NCI-H2171 treated with DMSO at 0.1 percent for 48 hours (cell line): ENCODE measurements at places on chromosomes 13 and 19.

GRCh38 chr13:62850331-62850730, 1434.7 kb upstream of the PCDH20 start:
- DNase-seq, result peak; percentile 2

DNA sequence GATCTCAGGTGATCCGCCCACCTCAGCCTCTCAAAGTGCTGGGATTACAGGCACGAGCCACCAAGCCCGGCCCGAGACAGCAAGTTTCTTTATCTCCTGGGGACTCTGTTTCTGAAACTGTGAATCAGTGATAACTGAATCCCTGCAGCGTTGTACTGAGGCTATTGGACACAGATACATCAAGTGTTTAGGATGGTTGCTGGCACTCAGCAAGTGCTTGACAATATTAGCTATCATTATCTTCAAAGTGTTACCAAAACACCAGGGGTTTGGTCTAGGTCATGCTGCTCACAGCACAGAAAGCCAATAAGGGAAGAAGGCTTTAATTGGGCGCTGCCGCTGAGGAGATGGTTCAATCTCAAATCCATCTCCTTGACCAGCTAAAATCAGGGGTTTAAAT, 20.5 kb upstream of the PNMA8C start:
- DNase-seq, result no peak

- DNase-seq, result peak; percentile 86
These were observed at the start of gene B3GNT8 for GRCh38 chr19:41426952-41427646. Gene B3GNT8, minus strand, starts transcription at chr19:41427374. Its CDS starts 596 bp downstream, at chr19:41426778.

DNA sequence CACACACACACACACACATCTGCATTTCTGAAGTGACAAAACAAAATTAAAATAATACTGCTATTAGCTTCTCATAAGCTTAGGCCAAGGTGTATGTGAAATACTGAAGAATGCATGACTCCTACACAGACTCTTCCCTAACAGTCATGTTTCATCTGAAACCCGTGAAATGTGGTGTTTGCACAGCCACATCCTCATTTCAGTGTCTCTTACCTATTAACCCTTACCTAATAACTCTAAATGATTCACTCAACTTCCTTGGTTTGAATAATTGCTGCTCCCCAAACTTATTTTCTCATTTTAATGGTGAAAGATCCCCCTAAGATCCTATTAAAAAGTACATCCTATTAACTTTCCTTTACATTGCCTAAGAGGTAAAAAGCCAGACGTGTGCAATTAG, 117.6 kb downstream of the MIPEP start:
- DNase-seq, result no peak

- no peak for DNase-seq
These were observed 5.6 kb upstream of the KEAP1 start for GRCh38 chr19:10508707-10509106.

DNA sequence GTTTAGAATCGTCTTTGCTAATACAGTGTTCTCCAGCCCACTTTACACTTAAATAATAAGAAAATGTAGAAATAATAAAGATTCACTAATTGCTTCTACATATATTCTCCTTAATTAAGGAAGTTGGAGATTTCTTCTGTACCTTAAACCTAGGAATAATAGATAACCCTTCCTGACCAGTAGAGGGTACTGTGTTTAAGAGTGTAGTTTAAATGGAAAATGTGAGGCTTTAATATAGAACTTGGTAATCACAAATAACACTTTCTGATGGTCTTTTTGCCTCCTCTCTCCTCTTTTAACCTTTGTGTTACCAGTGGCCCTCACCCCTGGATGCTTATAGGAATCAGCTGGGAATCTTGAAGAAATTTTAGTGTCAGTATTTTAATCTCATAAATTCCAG, 20.7 kb downstream of the POMP start:
- no peak for DNase-seq

GRCh38 chr19:6700586-6701316, 19.7 kb downstream of the C3 start:
- DNase-seq, result no peak

GRCh38 chr13:100334214-100334613, 245.3 kb downstream of the PCCA start:
- DNase-seq, result peak; percentile 69

DNA sequence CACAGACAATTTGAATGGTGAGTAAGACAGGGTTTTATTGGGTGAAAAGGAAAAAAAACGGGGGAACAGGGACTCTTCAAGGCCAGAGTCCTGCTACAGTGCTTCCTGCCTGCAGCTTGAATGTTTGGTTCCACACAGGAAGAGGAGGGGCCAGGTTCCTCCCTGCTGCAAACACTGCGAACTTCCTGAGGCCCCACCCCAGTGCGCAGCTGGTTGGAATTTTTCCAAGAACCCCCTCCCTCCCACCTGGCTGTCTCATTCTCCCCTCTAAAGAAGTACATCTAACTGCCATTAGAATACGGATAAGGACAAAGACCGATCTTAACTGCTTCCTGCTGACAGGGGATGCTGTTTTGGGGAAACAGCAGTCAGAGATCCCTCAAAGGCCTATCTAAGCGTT, 184.9 kb downstream of the GGACT start:
- DNase-seq, result no peak

GRCh38 chr19:51689751-51690453, 3.2 kb upstream of the SPACA6 start:
- peak; percentile 17 for DNase-seq

DNA sequence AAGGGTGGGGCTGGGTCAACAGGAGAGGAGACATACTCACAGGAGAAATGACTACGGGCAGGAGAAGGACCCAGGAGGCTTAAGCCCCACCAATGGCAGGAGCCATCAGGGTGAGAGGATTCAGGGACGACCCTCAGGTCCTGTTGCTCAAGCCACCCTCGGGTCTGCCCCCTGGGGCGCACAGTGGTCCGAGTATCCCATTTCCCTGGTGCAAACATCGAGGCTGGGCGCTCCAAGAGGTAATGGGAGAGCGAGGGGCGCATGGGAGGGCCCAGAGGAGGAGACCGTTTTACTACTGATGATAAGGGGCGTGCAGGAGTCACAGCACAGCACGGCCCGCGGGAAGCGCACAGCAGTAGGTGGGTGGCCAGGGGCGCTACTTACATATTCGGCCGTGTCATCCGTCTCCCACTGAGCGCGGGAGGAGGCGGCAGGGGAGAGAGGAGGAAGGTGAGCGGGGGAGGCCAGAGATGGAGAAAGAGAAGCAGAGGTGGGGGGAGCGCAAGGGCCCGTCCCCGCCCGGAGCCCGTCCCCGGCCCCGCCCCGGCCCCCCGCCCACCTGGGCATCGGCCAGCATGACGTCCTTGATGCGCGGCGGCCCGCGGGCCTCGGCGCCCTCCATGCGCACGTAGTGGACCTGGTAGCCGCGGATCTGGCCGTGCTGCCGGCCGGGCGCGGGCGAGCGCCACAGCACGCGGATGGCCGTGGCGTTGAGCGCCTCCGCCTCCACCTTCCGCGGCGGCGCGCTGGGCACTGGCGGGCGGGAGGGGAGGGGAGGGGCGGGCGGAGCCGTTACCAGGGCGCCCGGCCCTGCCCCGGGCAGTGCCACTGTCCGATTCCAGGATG, 111.5 kb downstream of the PTPRS start:
- no peak for DNase-seq

DNA sequence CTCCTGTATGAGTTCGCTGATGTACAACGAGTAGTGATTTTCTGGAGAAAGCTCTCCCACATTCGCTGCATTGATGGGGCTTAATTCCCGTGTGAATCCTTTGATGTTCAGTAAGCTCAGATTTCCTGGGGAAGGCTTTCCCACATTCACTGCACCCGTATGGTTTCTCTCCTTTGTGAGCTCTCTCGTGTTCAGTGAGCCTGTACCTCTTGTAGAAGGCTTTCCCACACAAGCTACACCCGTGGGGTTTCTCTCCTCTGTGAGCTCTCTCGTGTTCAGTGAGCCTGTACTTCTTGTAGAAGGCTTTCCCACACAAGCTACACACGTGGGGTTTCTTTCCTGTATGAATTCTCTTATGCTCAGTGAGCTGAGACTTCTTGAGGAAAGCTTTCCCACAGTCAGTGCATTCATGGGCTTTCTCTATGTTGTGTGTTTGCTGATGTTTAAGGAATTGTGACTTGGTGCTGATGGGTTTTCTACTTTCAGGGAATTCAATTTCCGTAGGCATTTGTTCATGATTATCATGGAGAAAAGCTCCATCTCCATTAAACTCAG, 3.5 kb upstream of the ZNF577 start:
- no peak for DNase-seq

DNA sequence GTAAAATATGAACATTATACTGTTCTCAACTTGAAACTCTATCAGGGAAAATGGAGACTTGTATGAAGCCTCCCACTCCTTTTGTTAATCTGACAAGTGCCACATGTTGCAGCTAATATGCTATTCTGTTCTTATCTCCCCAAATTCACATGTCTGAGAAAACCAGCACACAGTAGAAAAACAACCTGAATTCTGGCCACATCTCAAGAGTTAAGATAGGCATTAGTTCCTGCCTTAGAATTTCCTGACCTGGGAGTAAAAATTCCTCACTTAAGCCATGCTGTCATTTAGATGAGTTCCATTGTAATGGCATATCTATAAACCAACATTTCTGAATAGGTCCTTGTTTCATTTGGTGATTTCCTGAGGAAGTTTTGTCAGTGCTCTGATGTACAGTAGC, 1098.5 kb downstream of the EFNB2 start:
- DNase-seq, result no peak

- no peak for DNase-seq
These were observed 197.1 kb upstream of the TSHZ3 start for GRCh38 chr19:31546205-31546960.

DNA sequence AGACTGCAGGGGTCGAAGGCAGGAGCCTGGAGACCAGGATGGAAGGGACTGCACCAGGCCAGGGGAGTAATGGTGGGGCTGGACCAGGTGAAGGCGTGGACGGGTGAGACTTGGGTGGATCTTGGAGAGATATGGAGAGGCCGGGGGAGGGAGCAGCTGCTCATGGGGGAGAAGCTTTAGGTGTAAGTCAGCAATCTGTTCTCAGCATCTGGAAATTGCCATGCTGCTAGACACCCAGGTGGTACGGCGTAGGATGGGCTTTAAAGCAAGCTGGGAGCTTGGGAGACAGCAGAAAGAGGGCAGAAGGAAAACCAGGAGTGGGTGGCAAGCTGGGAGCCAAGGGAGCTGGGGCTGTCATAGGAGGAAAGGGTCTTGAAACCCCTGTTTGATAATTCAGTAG, 3.0 kb downstream of the CERS4 start:
- DNase-seq, result peak; percentile 83

GRCh38 chr19:40424637-40425449, 949 bp downstream of the SERTAD1 start:
- no peak for DNase-seq

DNA sequence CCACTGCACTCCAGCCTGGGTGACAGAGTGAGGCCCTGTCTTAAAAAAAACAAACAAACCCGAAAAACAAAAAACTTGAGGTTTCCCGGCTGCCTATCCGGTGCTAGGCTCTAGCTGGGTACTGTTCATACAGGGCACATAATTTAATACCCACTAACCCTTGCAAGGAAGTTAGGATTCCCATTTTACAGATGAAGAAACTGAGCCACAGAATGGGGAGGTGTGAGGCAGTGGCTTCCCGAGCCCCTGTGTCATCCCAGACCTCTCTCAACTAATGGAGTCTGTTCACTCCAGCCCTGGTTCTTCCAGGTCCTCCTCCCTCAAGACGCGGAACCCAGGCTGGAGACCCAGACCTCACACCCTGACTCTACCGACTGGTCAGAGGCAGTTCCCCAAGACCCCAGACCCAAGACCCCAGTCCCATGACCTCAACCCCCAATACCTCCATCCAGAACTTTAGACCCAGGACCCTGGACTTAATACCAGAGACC, 576 bp downstream of the APBA3 start:
- DNase-seq, result no peak

GRCh38 chr13:23670793-23671192, 100.6 kb downstream of the TNFRSF19 start:
- no peak for DNase-seq

DNA sequence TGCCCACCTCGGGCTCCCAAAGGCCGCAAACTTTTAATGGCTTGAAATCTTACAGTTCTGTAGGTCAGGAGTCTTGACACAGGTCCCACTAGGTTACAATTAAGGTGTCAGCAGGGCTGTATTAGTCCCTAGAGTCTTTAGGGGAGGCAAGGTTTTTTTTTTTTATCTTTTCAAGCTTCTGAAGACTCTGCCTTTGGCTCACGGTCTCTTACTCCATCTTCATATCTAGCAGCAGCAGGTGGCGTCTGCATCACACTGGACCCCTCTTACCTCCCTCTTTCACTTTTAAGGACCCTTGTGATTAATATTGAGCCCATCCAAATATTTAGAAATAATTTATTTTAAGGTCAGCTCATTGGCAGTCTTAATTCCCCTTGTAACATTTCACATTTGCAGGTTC, 11.6 kb downstream of the MIR17HG start:
- DNase-seq, result peak; percentile 47

GRCh38 chr13:103275722-103276121, 209.5 kb upstream of the SLC10A2 start:
- DNase-seq, result no peak

DNA sequence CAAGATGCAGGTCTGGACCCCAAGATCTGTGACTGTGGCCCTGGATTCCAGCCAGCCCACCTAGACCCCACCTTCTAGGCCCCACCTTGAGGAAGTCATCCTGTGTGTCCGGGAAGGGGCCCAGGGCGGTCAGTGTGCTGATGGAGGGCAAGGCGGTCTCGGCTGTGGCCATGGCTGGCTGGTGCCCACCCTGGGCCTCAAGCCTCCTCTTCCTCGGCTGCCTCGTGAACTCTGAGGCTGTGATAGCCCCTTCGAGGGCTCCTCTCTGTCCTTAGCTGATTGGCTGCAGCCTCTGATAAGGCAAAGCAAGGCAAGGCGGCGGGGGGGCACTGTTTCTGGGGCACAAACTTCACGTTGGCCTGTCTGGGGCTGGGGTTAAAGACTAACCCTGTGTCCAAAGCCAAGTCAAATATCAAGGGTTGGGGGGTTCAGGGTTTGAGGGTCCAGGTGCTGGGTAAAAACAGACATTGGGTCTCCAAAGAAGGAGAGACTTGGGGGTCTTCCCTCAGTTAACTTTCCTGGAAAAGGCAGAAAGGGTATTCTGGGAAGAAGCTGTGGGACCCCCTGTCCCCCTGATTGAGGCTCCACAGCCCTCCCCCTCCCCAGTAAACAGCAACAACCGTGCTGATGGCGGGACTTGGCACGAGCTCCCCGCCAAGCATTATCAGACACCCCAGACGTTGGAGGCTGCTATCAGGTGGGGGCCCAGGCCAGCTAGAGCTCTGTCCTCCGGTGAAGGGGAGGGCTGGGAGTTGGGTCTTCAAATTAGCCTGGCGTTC, at the start of gene KLF1:
Gene KLF1, minus strand, starts transcription at position 233 of the 779 bp plus-strand sequence. Its CDS starts 61 bp downstream, at position 172.
- no peak for DNase-seq

DNA sequence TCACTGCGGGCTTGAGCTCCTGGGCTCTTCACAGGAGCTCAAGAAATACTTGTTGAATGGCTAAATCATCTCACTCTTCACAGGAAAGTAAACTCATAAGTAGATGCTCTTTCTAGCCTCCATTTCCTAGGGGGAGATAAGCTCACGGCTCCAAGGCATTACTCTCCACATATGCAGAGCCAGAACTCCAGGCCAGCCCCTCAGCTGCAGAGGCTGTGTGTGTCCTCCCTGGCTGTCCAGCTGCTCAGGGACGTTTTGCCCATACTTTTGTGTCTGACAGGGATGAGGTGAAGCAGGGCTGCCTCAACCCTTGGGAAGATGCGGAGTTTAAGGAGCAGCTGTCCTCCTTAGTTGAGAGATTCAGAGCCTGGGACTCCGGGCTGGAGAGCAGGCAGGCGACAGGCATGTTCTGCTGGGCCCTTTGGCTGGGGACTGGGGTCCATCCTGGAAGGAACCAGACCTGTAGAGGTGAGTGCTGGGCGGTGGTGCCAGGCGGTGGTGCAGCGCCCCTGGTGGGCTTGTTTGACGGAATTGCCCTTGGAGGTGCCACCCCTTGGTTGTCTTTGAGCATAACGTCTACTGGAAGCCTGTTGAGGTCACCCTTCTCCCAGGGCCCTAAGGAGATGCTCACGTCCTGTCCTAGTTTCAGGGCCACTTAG, 20.5 kb upstream of the SLC15A1 start:
- no peak for DNase-seq
